Inflammatory macrophage treated with lipopolysaccharide for 1 hour (primary cell): ENCODE measurements at places on chromosomes 13 and 19.

- no peak for DNase-seq
These were observed 118.5 kb upstream of the SERTM1 start for GRCh38 chr13:36555151-36555986.

- no peak for DNase-seq
These were observed 389.9 kb downstream of the RFC3 start for GRCh38 chr13:34207872-34208271.

GRCh38 chr13:49369866-49370265, 74.0 kb downstream of the CAB39L start:
- DNase-seq: peak; percentile 28

DNA sequence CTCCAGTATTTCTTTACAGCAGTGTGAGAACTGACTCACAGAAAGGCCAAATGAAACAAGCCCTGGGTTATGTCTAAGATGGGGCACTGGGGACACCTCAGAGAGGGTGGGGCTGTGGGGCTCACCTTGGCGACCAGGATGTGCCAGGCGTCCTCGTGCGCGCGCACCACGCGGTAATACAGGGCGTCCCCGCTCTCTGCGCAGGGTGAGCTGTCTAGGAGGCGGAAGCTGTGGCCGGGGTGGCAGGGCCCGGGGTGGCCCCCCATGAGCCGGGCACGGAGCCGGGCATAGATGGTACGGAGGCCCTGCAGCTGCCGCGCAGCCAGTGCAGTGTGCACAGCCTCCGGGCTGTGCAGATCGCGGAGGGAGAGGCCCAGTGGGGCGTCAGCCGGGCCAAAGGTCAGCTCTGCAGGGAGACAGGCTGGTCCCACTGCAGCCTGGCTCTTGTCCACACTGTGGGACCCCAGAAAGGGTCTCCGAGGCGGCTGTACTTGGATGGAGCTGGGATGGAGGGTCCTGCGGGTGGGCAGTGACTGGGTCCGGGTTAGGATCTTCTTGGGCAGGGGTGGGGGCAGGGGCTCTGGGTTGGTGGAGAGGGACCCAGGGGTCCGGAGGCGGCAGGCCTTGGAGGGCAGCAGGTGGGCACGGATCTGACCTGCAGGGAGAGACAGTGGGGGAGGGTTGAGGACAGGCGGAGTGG, 3.4 kb downstream of the PEAK3 start:
- DNase-seq: no peak

GRCh38 chr13:76621705-76622104, 264.5 kb downstream of the KCTD12 start:
- DNase-seq: no peak

DNA sequence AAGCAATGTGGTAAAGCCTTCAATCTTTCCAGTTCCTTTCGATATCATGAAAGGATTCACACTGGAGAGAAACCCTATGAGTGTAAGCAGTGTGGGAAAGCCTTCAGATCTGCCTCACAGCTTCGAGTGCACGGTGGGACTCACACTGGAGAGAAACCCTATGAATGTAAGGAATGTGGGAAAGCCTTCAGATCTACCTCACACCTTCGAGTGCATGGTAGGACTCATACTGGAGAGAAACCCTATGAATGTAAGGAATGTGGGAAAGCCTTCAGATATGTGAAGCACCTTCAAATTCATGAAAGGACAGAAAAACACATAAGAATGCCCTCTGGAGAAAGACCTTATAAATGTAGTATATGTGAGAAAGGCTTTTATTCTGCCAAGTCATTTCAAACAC, 15.6 kb upstream of the ZNF763 start:
- DNase-seq: no peak

GRCh38 chr19:57192077-57192420, 749 bp downstream of the ZNF264 start:
- DNase-seq: no peak

- DNase-seq: peak; percentile 81
These were observed 9.9 kb upstream of the C5AR2 start for GRCh38 chr19:47322058-47322457.

DNA sequence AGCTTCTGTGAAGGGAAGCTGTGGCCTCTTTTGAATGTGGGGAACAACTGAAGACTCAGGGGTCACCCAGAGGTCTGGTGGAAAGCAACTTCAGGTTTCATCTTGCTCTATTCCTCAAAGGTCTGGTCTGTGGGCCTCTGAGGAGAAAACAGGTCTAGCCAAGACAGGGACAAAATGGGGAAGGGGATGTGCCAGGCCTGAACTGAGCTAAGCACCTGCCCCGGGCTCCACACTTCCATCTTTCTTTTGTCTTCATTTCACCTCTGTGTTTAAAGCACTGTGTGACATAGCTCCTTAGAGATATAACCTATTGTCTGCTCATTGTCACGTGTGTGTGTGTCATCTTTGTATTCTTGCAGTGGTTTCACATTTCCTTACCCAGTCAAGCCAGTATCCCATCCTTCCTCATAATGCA, 19.9 kb upstream of the GDF15 start:
- peak; percentile 64 for DNase-seq

GRCh38 chr19:397941-398706, 10.8 kb downstream of the C2CD4C start:
- no peak for DNase-seq

DNA sequence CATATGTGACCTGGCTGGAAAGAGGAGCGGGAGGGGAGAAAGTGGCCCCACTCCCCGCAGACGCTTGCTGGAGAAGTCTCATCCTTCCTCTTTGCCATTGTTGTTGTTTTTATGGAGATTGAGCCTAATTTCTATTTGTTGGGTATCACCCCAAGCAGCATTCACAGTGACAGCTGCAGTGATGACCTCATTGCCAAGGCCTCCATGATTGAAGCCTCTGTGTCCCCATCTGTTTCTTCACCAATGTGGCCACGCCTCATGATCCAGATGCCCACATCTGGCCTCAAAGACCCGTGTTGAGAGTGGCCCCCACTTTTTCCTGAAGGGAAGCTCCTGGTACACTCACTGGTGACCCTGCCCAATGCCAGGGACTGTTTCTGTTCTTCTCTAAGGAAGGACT, 154.2 kb downstream of the SLC7A1 start:
- DNase-seq: no peak

DNA sequence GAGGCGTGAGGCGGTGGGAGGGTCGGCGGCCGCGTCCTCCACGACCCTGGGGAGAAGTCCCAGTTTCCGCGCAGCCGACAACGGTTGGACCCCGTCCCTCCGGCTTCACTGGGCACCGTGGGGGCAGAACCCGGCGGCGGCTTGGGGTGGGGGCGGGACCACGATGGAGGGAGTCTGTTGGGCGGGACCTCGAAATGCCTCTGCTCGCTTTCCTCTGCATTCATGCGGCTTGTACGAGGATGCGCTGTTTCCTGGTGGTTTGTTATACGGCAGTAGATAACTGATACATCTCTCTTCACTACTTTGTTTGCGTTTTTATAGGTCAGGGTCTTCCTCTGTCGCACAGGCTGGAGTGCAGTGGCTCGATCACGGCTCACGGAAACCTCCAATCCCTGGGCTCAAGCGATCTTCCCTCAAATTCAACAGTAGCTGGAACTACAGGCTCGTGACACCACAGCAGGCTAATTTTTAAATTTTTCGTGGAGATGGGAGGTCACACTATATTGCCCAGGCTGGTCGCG, 24.6 kb upstream of the ZNF846 start:
- DNase-seq: peak; percentile 42

DNA sequence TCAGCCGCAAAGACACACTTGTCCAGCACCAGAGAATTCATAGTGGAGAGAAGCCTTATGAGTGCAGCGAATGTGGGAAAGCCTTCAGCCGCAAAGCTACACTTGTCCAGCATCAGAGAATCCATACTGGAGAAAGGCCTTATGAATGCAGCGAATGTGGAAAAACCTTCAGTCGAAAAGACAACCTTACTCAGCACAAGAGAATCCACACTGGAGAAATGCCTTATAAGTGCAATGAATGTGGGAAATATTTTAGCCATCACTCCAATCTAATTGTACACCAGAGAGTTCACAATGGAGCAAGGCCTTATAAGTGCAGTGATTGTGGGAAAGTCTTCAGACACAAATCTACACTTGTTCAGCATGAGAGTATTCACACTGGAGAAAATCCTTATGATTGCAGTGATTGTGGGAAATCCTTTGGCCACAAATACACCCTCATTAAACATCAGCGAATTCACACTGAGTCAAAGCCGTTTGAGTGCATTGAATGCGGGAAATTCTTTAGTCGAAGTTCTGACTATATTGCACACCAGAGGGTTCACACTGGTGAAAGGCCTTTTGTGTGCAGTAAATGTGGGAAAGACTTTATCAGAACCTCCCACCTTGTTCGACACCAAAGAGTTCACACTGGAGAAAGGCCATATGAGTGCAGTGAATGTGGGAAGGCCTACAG, 6.8 kb downstream of the ZNF134 start:
- no peak for DNase-seq

- DNase-seq: no peak
These were observed 58.3 kb upstream of the ZNF507 start for GRCh38 chr19:32287086-32287485.

GRCh38 chr19:48418317-48419064, 25.0 kb downstream of the GRIN2D start:
- no peak for DNase-seq

GRCh38 chr13:44368599-44369368, 4.8 kb upstream of the SERP2 start:
- DNase-seq: no peak

DNA sequence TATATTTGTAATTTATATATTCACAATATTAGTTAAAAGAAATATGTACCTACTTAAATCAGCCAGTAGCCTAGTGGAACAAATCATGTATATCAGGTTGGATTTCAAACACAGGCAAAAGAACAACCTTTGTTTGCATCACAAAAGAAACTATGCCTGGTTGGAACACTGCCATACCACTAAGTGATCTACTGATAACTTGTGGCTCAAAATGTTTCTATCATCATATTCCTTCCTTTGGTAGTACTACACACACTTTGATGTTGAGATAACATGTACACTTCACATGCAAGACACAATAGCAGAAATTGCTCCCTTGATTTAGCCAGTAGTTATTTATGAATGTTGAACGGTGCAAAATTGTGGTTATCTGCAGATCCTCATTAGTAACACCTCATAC, 146.0 kb upstream of the GPC6 start:
- DNase-seq: no peak

- DNase-seq: no peak
These were observed 21.7 kb downstream of the IFT88 start for GRCh38 chr13:20588529-20589110.

DNA sequence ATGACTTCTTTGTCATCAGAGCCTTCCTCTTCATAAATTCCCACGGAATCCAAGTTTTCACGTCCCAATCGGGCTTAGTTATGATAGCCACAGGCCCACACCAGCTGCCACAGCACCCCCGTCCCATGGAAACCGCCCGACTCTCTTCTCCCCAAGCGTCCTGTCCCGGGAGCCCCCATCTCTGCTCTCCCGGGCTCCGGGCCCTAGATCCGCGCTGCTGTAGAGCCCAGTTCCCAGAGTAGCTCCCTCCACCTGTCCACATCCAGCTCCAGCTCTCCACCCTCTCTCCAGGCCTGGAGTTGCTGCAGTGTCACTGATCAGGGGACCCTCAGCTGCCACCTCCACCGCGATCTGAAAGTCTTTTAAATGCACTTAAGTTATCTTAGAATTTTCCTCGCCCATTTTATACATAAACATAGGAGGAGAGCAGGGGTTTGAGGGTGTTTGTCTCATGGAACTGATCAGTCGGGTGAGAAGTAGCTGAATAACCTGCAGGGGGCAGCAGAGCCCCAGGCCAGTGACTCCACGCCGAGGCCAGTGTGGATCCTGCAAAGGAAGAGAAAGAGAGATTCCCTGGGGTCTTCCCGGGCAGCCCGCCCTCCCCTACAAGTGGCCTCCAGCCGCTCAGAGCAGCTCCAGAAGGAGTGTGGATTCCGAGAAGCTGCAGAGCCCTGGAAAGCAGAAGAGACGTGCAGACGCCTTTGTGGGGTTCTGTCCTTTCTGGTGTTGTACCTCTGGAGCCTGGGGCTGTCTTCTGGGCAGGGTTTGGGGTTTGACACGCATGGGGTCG, 1.1 kb upstream of the ZNF763 start:
- DNase-seq: peak; percentile 53

GRCh38 chr19:19588546-19588945, 29.9 kb downstream of the PBX4 start:
- no peak for DNase-seq

- DNase-seq: no peak
These were observed 451 bp downstream of the NOSIP start for GRCh38 chr19:49579947-49580263.

- DNase-seq: peak; percentile 29
These were observed 5.3 kb downstream of the EFNA2 start for GRCh38 chr19:1290703-1291651.

DNA sequence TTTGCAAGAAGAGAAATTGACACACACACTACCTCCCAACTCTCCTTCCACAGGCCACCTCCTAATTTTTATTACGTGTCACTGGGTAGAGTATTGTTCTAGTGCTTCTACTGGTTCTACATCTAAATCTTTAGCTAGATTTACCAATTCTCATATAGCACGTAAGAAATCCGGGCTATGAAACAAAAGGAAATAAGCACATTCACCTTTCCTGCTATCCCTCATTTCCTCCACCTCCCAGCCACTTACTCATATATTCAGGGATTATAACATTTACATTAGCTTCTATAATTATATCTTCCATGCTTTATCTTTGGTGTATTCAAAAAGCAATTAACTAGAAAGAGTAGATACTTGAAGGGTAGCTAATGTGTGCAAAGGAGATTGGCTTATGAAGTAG, 39.7 kb downstream of the USP12 start:
- DNase-seq: no peak

- no peak for DNase-seq
These were observed 12.0 kb upstream of the SLC7A1 start for GRCh38 chr13:29607465-29607864.

DNA sequence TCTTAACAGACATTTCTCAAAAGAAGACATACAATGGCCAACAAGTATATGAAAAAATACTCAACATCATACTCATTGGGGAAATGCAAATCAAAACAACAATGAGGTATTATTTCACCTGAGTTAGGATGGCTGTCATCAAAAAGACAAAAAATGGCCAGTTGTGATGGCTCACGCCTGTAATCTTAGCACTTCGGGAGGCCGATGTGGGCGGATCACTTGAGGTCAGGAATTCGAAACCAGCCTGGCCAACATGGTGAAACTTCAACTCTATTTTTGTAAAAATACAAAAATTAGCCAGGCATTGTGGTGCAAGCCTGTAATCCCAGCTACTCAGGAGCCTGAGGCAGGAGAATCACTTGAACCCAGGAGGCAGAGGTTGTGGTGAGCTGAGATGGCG, 22.0 kb downstream of the CEACAM16 start:
- peak; percentile 25 for DNase-seq

GRCh38 chr13:32883474-32883873, 132.7 kb upstream of the KL start:
- no peak for DNase-seq

GRCh38 chr13:77599351-77599750, 63.8 kb downstream of the SCEL start:
- DNase-seq: no peak

GRCh38 chr13:95247852-95248251, 53.4 kb downstream of the ABCC4 start:
- DNase-seq: no peak

DNA sequence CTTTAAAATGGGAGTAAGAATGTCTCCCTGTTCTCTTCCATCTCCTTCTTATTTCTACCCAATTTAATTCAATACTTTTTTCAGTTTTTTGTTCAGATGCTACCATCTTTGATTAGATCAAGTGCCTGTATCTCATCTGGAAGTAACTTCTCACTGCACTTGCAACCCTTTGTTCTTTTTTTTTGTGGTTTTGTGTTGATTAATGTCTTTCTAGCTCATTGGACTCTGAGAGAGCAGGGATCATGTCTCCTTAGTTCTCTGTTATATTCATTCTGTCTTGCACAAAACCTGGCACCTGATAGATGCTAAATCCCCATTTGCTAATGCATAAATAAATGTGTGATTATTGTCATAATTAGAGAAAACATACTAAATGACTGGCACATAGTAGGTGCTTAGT, 834 bp upstream of the ITGBL1 start:
- no peak for DNase-seq
